ENCODE measurements at places on chromosomes 12 and 14.

GRCh38 chr14:52283099-52283498 is 15.6 kb downstream of the PTGDR start:
- DNase-seq: no peak

- no peak for DNase-seq
These were observed 10.3 kb downstream of the TNS2 start for GRCh38 chr12:53060064-53060720.

DNA sequence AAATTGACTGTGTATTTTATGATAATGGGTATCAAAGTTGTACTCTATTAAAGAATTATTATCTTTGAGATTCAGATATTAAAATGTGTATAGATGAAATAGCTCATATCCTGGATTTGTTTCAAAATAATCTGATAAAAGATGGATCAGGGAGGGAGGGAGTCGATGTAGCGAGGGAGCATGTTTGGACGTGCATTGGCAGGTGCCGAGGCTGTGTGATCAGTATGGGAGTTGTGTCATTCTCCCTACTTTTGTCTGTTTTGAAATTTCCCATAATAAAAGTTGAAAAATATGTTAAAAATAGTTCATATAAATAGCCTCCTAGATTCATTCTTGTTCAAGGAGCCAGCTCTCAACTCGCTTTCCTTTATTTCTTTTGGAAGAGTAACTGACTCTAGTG is 171.6 kb upstream of the HIF1A start:
- no peak for DNase-seq

- no peak for DNase-seq
These were observed 7.5 kb upstream of the CHD4 start for GRCh38 chr12:6614513-6615172.

DNA sequence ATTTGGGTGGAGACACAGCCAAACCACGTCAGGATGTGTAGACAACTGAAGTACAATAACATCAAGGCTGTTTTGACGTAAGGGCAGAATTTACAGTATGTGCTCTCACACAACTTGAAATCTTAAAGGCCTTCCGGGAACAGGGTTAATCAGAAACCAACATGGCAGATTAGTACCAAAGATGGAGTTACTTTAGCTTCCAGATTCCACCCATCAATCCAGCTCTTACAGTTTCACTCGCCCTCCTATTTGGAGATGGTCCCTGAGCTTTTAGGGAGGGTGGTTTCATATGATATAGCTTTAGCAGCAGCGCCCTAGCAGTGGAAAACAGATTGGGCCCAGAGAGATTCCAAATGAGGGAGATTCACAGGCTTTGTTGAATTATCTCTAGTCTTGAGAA is 2.0 kb upstream of the XPOT start:
- DNase-seq: no peak

DNA sequence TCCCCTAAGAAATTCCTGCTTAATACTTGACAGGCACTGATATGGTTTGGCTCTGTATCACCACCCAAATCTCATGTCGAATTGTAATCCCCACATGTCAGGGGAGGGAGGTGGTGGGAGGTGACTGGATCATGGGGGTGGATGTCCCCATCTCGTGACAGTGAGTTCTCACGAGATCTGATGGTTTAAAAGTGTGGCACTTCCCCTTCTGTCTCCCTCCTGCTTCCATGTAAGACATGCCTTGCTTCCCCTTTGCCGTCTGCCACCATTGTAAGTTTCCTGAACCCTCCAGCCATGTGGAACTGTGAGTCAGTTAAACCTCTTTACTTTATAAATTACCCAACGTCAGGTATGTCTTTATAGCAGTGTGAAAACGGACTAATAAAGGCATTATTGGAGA is 198.0 kb downstream of the FOXN3 start:
- DNase-seq: no peak

DNA sequence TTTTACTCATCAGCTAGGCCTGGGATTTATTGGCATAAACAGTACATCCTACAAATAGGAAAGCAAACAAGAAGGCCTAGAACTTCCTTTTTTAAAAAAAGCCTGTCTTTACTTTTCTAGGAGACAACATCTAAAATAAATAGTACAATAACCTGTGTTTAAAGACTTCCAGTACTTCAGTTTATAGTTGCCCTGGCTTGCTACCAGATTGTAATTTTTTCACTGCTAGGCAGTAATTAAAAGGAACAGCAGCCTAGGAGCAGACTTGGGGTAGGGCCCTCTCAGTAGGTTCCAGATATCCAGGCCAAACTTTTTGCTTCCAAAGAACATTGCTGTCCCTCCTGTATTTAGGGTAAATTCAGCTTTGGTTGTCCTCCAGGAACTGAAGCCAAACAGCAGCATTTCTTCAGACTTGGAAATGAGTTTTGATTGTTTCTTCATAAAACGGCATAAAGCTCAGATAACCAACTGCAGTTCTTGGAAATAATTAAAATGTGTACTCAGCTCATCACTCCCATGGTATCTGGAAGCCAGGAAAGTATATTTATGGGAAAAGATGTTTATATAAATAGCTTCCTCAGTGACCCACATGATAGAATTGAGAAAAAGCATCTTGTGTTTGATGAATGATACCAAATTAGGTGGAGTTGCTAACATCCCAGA is 61.7 kb downstream of the PPP1R36 start:
- DNase-seq: no peak

DNA sequence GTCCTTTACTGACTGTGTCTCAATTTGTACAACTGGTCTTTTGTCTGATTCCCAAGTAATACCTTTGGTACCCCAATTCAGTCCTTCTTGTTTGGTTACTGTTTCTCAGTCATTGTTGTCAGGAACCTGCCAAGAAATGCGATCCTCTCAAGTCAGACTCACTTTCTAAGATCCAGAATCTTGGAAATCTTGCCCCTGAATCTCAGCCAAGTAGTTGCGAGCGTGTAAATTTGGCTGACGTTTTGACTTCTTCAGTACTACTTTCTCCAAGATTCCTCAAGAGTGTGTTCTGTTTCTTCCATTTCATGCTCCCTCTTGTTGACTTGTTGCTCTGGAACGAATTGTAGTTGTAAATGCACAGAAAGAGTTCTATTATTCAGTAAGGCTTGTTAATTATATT is 114.0 kb downstream of the MSRB3 start:
- no peak for DNase-seq

DNA sequence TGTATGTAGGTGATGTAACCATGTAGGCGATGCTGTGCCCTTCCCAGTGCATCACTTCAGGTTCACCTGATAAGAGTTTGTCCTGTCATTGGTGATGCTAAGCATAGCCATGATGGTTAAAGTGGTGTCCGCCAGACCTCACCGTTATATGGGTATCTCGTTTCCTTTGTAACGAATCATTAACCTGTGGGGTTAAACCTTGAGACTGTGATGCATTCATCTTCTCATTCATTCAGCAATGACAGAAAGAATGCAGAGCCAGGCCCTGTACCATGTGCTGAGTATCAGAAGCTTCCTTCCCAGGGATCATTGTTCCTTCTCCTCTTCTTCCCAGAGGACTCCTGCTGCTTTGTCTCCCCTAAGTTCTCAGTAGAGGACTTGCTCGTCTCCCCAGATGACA is 84.9 kb downstream of the CCDC60 start:
- no peak for DNase-seq

DNA sequence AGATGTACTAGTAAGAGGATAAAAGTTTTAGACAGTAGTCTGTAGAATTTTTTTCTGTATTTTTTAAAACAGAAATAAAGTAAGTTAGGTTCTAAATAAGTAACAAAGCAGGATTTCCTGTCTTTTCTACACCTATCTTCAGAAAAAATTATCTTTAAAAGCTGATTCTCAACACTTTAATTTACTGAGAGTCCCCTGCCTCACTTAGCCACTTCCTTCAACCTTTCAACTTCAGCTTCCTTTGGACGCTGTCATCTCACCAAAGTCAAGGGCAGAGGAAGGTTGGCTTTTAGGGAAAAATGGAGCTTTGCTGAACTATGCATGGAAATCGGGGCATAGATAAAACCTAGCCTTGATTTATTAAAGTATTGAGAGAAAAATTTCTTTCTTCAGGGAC is 44.9 kb upstream of the CERS5 start:
- DNase-seq: no peak

DNA sequence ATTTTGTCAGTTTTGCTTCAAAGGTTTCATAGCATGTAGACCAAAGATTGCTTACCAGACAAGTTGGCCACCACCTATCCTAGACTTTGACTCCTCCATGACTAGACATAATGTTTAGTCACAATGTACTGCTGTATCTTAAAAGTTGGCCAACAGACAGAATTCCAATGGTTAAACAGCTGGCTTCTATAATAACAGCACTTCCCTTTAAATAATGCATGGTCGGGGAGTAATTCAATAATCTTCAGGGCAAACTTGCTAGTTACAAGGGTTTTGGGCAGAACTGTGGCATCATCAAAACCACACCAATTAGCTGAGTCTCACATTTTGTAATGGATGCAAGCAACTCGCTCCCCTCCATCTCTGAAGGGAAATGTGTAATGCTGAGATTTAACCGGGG is 56.9 kb downstream of the IGF1 start:
- DNase-seq: no peak

DNA sequence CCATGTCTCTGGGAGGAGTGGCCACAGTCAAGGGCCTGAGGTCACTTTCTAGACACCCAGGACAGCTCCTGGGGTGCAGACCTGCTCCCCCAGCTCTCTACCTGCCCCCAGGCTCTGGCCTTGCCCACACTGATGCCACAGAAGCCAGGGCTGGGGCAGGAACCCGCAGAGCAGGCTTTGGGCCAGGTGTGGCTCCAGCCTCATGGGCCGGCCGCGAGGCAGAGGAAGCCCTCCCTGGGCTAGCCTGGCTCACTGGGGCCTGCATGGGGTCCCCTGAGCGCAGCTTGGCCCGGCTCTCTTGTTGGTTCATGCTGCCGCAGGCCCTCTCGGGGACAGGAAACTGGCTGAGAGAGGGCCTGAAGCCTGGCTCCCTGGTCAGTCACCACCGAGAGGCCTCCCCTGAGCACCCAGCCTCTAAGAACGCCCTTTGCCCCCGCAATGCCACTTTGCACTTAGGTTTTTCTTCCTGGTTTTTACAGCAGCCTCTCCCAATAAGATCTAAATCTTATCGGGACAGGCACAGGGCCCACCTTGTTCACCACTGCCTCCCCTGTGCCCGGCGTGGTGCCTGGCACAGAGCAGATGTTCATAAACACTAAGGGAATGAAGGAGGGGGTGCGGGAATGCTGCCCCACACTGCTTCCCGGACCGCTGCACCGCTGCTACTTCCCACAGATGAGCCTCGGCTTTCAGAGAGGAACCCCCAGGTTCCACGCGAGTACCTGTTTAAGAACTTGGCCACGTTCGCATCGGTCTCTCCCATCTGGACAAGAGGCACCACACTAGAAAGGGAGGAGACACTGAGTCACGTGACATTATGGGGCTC is 14.7 kb downstream of the MMAB start:
- no peak for DNase-seq

- DNase-seq: no peak
These were observed 26.6 kb upstream of the PNMA1 start for GRCh38 chr14:73740618-73741326.

DNA sequence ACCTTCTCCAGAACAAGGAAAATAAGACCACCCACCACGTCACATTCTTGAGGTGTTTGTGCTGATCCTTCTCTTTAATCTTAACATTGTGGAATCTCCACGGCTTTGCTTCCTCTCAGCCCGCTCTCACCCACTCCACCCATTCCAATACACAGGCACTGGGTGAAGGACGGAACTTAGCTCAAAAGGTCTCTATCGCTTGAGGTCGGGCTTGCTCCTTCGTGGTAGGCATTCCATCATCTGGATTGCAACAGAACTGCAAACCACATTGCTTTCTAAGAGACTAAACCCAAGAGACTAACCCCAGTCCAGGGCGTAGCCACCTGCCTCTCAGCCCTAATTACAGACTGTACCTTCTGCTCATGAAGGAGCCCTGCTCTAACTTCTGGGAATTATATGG is 24.0 kb upstream of the MDM2 start:
- DNase-seq: no peak

DNA sequence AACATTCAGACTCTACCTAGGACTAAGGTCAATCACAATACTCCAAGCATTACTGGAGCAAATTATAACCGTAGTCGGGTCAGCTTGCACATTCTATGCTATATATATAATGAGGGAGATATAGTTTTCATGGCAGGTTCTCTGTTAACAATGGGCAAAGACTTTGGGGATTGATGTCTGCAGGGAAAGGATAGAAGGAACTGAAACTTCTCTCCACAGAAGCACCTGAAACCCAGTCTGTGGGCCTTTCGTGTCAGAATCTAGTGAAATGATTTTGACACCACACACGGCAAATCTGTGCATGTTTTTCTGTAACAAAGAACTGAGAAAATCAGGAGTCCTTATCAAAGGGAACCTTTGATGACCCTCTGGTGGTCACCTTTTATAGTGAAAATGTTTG is 847.4 kb downstream of the NRXN3 start:
- DNase-seq: no peak

DNA sequence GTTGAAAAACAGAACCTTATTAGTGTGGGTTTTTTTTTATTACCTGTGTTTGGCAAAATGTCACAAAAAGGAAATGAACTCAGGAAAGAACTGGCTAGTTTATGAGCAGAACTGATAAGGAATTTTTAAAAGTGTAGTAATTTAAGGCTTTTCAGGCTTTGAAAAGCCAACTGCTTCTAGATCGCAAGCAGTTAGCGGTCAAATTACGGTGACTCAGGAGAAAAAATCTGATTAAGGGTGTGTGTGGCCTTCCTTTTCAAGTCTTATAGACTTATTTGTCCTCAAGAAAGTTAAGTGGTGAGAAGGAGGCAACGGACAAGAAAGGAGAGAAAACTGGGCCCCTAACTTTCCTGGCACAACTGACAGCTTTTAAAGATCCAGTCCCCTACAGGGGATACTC is 33.4 kb downstream of the PDZRN4 start:
- DNase-seq: no peak

DNA sequence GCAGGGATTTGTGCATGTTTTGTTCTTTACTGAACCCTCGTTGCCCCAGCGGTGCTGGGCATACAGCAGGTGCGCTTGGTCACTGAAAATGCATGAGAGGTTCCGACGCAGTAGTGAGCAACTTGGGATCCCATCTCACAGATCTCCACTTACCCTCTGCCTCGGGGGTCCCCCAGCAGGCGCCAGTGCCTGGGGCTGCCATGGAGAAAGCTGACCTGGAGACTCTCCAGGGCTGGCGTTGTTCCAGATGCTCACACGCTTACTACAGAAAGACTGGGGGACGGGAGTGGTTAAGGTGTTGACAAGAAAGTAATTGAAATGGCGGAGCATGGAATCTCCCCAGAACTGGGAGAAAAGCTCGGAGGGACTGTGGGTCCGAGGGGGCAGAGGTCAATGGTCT is 14.2 kb downstream of the GLT1D1 start:
- no peak for DNase-seq

All from stimulated activated CD8-positive, alpha-beta memory T cell treated with anti-CD3 and anti-CD28 coated beads, Interleukin-4, amount 100 ng/mL, for 4 hours (primary cell).